ENCODE measurements at places on chromosomes 16 and 17. TPM values are rescaled to one million over a fixed set of nuclear protein-coding genes. Genes with fewer than 3 reads are reported as not detected.

NRN1L gene
- 1.4 TPM for total RNA-seq

DNA sequence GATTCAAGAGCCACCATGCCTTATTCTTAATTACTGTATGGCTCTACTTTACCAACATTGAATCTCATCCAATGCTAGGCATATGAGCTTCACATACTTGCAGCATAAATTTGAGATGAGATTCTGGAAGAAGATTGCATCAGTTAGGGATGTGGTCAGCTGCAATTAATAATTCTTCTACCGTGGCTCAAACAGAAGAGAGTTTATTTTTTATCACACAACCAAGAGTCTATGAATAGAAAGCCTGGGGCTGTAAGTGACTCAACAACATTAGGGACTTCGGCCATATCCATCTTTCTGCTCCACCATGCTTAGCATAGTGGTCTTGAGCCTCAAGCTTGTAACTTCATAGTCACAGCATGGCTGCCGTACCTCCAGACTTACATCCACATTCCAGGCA is 179.4 kb upstream of the IRX6 start:
- H3K27ac ChIP-seq, result no peak overlapping the region
- DNase-seq, result no peak
- no peak overlapping the region for H3K4me3 ChIP-seq
- no peaks in the 10 kb centered on the region for H3K4me1 ChIP-seq
- H3K27me3 ChIP-seq, result peaks cover 36% of the 10 kb centered on the region

DNA sequence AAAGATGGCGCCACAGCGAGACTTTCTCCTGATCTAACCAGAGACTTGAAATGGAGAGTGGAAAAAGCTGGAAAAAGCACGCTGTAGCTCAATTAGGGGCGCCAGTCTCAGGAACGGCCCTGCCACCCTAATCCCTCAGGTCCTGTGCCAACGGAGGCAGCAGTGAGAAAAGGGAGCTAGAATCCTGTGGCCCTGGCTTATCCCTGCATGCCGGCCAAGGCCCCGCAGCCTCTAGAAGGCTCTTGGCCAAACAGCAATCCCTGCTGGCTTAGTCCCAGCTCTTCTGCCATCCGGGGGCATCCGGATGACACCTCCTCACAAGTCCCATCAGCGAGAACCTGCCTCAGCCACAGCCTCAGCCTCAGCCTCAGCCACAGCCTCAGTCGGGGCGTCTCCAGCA is 69.8 kb downstream of the MRM3 start:
- H3K4me1 ChIP-seq, result no peaks in the 10 kb centered on the region
- H3K27me3 ChIP-seq, result no peaks in the 10 kb centered on the region
- no peak overlapping the region for H3K27ac ChIP-seq
- no peaks in the 10 kb centered on the region for H3K36me3 ChIP-seq
- no peak overlapping the region for H3K4me3 ChIP-seq
- no peak for DNase-seq

GRCh38 chr17:44935116-44935515 is 12.5 kb downstream of the KIF18B start:
- DNase-seq, result no peak
- H3K4me3 ChIP-seq, result no peak overlapping the region
- no peak overlapping the region for H3K27ac ChIP-seq
- peaks cover 33% of the 10 kb centered on the region for H3K36me3 ChIP-seq
- no peaks in the 10 kb centered on the region for H3K27me3 ChIP-seq

- DNase-seq, result no peak
- no peaks in the 10 kb centered on the region for H3K36me3 ChIP-seq
- H3K27me3 ChIP-seq, result no peaks in the 10 kb centered on the region
- no peaks in the 10 kb centered on the region for H3K4me1 ChIP-seq
These were observed 950.8 kb upstream of the GOT2 start for GRCh38 chr16:59684911-59685310.

DNA sequence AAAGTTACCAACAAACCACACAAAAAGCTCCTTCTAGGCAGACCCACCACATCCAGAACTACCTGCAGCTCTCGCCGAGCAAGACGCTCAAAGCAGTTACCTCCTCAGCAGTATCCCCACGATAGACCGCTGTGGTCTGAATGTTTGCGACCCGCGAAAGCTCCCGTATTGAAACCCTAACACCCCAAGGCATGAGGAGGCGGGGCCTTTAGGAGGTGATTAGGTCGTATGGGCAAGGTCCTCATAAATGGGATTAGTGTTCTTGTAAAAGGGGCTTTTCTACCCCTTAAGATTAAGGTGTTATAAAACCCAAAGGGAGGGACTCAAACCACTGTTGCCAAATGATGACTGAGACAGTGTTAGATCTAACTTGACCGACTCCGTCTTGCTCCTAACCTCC is 19.0 kb upstream of the RPH3AL start:
- no peaks in the 10 kb centered on the region for H3K27me3 ChIP-seq
- no peak for DNase-seq
- no peaks in the 10 kb centered on the region for H3K36me3 ChIP-seq
- H3K27ac ChIP-seq, result no peak overlapping the region
- H3K4me1 ChIP-seq, result 0 out of 2 replicates have a peak, but pooled peaks cover 3% of the 10 kb centered on the region

GRCh38 chr16:19140396-19140795 is 26.6 kb downstream of the ITPRIPL2 start:
- no peak for DNase-seq
- no peak overlapping the region for H3K27ac ChIP-seq
- no peaks in the 10 kb centered on the region for H3K36me3 ChIP-seq
- no peaks in the 10 kb centered on the region for H3K27me3 ChIP-seq

- H3K4me3 ChIP-seq, result no peak overlapping the region
- H3K36me3 ChIP-seq, result no peaks in the 10 kb centered on the region
- H3K27me3 ChIP-seq, result no peaks in the 10 kb centered on the region
- H3K4me1 ChIP-seq, result no peaks in the 10 kb centered on the region
- H3K27ac ChIP-seq, result no peak overlapping the region
These were observed 257.4 kb upstream of the IRX5 start for GRCh38 chr16:54673313-54673712.

GRCh38 chr16:50268352-50268751 is 2.0 kb downstream of the ADCY7 start:
- no peaks in the 10 kb centered on the region for H3K36me3 ChIP-seq
- H3K4me1 ChIP-seq, result peaks cover 36% of the 10 kb centered on the region
- H3K27ac ChIP-seq, result no peak overlapping the region

DNA sequence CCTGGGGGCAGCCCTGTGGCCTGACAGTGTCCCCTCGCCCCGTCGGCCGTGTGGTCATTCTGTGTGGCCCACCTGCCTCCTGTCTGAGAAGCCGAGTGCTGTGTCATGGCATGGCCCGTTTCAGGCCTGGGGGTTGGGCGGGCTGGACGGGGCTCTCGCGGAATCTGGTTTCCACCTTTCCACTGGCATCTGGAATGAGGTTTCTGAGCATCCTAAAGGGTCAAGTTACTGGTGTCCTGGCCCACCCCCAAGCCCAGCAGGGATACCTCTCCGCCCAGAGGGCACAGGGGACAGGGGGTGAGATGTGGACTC is 7.8 kb downstream of the DBNDD1 start:
- no peaks in the 10 kb centered on the region for H3K4me1 ChIP-seq
- 0 out of 2 replicates have a peak, but pooled peaks cover 9% of the 10 kb centered on the region for H3K36me3 ChIP-seq
- H3K4me3 ChIP-seq, result no peak overlapping the region
- H3K27ac ChIP-seq, result no peak overlapping the region

GRCh38 chr17:7838090-7839075 is 4.4 kb downstream of the KDM6B start:
- H3K4me1 ChIP-seq, result peaks cover 79% of the 10 kb centered on the region
- peaks cover 3% of the 10 kb centered on the region for H3K36me3 ChIP-seq
- no peaks in the 10 kb centered on the region for H3K27me3 ChIP-seq
- peak overlapping the region; percentile 82 for H3K4me3 ChIP-seq

- H3K4me3 ChIP-seq, result no peak overlapping the region
- no peak overlapping the region for H3K27ac ChIP-seq
- H3K27me3 ChIP-seq, result no peaks in the 10 kb centered on the region
- H3K36me3 ChIP-seq, result no peaks in the 10 kb centered on the region
These were observed 9.4 kb downstream of the GLIS2 start for GRCh38 chr16:4325253-4325758.

DNA sequence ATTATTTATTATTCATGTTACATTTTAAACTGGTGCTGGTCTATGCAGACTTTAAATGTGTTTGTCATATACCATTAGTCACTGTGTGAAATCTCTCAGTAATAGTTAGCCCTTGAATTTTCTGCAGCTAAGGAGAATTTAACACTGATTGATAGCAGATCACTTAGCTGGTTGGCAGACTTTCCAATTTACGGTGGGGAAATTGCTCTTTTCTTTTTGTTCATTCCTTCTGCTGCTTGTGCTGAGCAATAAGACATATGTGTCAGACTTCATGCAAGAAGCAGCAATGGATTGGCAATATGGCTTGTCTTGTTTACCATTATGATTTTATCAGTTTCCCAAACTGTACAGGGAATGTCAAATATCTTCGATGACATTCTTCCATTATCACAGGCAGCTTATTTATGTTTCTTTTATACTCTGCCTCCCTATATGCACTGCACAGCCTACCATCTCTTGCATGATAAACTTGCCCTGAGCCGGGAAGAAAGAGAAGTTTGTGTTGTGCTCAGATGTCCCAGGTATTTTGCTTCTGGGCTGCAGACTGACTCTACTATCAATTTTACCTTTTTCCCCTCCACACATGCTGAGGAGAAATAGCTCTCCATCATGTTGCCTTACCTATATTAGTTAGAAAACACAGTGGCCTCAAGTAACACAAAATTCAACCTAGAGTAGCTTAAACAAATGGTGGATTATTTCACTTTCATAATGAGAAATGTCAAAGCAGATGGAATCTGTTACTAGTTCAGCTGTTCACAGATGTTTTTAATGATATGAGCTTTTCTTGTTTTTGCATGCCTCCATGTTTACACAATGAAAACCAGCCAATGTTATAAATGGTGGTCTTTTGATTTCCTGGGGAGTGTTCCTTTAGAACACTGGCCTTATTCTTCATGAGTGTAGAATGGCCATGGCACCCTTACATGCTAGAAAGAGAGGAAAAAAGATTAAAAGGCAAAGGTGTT is 968.1 kb upstream of the GOT2 start:
- no peak overlapping the region for H3K27ac ChIP-seq
- H3K27me3 ChIP-seq, result no peaks in the 10 kb centered on the region

DNA sequence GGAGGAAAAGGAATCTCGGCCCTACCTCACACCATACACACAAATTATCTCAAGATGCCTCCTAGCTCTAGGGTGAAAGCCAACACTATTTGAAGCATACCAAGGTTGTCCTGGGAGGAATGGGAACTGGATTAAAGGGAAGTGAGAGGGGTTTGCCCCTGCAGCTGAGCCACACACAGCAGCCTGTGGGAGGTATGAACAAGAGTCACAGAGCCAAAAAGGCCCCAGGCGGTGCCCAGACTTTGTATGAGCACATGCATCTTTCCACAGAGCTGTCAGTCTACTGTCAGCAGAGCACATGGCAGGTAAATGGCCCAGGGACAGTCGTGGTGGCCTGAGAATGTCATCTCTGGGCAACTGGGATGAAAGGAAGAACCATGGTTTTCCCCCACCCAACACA is 31.0 kb upstream of the RCVRN start:
- no peaks in the 10 kb centered on the region for H3K4me1 ChIP-seq

DNA sequence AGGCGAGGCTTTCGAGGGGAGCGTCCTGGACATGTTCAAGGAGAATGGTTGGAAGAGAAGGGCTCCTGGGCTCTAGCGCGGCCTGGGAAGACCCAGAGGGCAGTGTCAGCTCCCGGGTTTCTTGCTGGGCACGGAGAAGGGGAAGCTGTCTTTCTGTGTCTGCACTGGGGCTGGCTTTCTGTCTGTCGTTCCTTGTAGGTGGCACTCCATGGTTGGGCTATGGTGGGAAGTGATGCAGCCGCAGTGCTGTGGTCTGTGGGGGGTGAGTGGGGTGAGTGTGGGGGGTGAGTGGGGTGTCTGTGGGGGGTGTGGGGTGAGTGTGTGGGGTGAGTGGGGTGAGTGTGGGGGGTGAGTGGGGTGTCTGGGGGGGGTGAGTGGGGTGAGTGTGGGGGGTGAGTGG is 13.7 kb downstream of the RNF213 start:
- no peaks in the 10 kb centered on the region for H3K36me3 ChIP-seq
- no peaks in the 10 kb centered on the region for H3K4me1 ChIP-seq
- no peak overlapping the region for H3K27ac ChIP-seq
- no peak for DNase-seq

GRCh38 chr16:68948230-68948910 is 105.0 kb downstream of the TANGO6 start:
- no peaks in the 10 kb centered on the region for H3K27me3 ChIP-seq
- DNase-seq, result no peak
- peaks cover 27% of the 10 kb centered on the region for H3K4me1 ChIP-seq
- H3K4me3 ChIP-seq, result no peak overlapping the region
- H3K36me3 ChIP-seq, result no peaks in the 10 kb centered on the region

GRCh38 chr17:82662711-82663261 is 14.5 kb upstream of the WDR45B start:
- no peaks in the 10 kb centered on the region for H3K36me3 ChIP-seq
- H3K27ac ChIP-seq, result no peak overlapping the region
- no peaks in the 10 kb centered on the region for H3K27me3 ChIP-seq

GRCh38 chr16:85238233-85238647 is 126.0 kb upstream of the CIBAR2 start:
- H3K36me3 ChIP-seq, result no peaks in the 10 kb centered on the region
- H3K27me3 ChIP-seq, result no peaks in the 10 kb centered on the region
- no peak for DNase-seq
- no peak overlapping the region for H3K4me3 ChIP-seq
- no peak overlapping the region for H3K27ac ChIP-seq
- peaks cover 47% of the 10 kb centered on the region for H3K4me1 ChIP-seq

- no peak overlapping the region for H3K4me3 ChIP-seq
- peaks cover 11% of the 10 kb centered on the region for H3K27me3 ChIP-seq
- peaks cover 16% of the 10 kb centered on the region for H3K4me1 ChIP-seq
- no peak overlapping the region for H3K27ac ChIP-seq
- no peaks in the 10 kb centered on the region for H3K36me3 ChIP-seq
- no peak for DNase-seq
These were observed 14.9 kb downstream of the SOX9 start for GRCh38 chr17:72135546-72136325.

- H3K27me3 ChIP-seq, result peaks cover 30% of the 10 kb centered on the region
- no peak overlapping the region for H3K27ac ChIP-seq
- H3K4me1 ChIP-seq, result no peaks in the 10 kb centered on the region
- DNase-seq, result no peak
- H3K36me3 ChIP-seq, result no peaks in the 10 kb centered on the region
These were observed 41.3 kb upstream of the ZCCHC14 start for GRCh38 chr16:87534030-87534653.

GRCh38 chr16:88005181-88005581 is 53.9 kb downstream of the BANP start:
- H3K4me1 ChIP-seq, result no peaks in the 10 kb centered on the region
- H3K4me3 ChIP-seq, result no peak overlapping the region
- no peak overlapping the region for H3K27ac ChIP-seq
- DNase-seq, result no peak
- H3K36me3 ChIP-seq, result peaks cover 10% of the 10 kb centered on the region

Measured in HCT116 (cell line).